ENCODE measurements at places on chromosomes 6 and 20.

GRCh38 chr6:73503027-73503772 is 17.6 kb downstream of the EEF1A1 start:
- no peak for DNase-seq

DNA sequence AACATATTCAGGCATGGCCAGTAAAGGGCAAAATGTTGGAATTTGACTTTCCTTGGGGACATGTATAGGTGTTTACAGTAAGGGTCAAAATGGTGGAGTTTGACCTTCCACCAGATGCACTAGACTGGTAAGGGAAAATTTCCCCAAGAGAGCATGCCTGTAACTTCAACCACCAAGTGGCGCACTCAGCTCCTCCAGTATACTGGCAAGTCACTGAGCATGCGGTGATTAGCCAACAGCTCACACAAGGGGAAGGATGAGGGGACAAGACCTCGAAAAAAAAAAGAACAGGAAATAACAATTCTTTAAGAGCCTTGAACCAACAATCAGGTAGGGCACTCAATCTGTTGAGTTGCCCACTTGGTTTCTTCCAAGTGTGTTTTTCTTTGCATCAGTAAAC is 140.9 kb downstream of the EYS start:
- DNase-seq: no peak

DNA sequence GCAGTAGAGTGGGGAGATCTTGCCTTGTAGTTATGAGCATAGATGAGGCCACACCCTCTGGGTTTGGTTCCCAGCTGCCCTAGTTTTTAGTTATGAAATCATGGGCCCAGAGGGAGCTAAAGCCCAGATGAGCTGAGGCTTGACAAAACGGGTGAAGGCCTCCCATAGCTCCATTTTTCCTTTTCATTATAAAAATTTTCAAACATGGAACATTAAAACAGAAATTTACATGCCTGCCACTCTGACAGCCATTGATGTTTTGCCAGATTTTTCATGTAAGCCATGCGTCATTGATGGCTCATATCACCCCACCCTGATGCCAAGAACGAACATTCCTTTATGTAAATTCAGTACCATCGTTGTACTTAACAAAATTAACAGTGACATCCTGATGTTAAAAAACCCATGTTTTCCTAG is 67.9 kb downstream of the IGF2R start:
- DNase-seq: no peak

DNA sequence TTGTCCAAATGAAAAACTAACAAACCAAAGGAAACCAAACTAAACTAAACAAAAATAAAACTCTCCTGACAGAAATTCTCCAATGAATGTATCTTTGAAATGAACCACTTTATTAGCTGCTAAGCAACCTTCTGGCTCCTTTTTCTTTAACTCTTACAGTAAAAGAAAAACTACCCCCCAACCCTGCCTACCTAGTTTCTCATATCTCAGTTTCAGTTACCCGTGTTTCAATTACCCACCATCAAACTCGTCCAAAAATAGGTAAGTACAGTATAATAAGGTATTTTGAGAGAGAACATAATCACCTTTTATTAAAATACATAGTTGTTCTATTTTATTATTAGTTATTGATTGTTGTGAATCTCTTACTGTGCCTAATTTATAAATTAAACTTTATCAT is 177.4 kb upstream of the THEMIS start:
- no peak for DNase-seq

DNA sequence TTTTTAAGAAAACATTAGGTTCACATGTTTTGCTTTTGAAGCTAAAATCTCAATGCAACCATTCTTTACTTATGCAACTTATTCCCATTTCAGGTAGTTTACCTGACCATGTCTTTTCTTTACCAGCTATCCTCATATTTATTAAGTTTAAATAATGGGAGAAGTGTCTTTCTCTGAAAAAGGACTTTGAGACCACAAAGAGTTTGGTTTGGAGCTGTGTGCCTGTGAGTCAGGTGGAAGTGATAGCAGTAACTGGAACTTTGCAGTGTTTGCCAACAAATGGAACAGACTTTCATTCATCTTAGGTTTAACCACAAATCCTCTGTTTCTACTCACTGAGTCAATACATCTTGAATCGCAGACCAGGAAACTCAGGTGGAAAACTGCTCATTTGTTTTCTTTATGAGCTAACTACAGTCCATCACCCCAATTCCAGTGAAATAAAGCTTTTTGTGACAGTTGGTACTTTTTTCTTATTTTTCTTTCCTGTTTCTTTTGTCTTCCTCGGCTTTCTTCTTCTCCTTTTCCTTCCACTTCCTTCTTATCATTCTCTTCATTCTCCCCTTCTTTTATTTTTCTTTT is 148.3 kb upstream of the RIN2 start:
- no peak for DNase-seq

- DNase-seq: no peak
Observed at GRCh38 chr20:64238851-64239387, 16.6 kb upstream of the PCMTD2 start.

GRCh38 chr6:34865107-34865506 is 22.7 kb downstream of the TAF11 start:
- no peak for DNase-seq
